ENCODE measurements at places on chromosomes 16 and 17.

- no peak for DNase-seq
Observed at GRCh38 chr16:54892981-54893380, 37.7 kb upstream of the IRX5 start.

- DNase-seq, result no peak
Observed at GRCh38 chr16:8644211-8645140, 23.0 kb downstream of the METTL22 start.

DNA sequence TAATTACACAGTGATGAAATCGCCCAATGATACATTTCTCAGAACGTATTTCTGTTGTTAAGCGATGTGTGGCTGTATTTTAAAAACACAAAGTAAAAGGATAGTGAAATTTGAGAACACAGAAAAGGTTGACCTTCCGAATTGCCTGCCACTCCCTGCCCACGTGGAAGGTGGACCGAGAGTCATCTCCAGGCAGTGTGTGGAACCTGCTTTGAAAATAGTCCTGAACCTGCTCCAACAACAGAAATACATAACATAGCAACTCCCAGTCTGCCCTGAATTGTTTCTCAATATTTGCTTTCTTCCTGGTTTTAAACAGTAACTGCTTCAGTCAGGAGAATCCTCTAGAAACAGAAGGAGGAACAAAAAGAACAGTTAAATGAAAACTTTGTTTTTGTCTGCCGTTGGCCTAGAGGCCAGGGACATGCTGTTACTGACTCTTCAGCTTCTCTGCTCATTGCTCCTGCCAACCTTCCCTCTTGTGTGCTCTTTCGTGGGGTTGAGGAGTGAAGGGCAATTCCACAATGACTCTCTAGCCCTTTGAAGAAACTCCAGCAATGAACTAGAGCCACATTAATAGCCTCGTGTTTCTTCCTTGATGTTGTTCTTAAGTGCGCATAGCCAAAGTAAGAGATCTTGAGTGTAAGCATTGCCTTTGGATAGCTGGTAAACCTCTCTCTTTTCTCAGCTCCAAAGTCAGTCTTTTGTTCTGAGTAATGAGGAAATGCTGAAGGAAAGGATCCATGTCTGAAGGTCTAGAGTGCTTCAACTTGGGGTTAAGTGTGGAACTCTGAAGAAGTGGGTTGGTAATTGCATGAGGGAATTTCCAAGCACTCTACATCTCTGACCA, 452.5 kb upstream of the CCL2 start:
- no peak for DNase-seq

- peak; percentile 36 for DNase-seq
Observed at GRCh38 chr16:84138824-84139627, 6.0 kb downstream of the HSDL1 start.

DNA sequence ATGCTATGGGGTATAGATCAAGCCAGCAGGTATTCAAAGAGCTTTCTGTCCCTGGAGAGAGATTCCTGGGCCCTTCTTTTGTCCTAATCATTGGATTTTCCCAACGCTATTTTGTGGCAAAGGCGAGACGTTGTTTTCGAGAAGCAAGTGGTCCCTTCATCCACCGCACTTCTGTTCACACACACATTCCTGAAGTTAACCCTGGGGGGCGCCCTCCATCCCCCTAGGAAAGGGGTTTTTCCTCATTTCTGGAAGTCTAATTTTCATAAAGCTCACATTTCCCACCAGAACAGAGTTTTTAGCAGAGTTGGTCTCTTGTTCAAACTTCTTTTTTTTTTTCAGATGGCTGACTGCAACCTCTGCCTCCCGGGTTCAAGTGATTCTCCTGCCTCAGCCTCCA, 11.9 kb downstream of the SCGB1C2 start:
- no peak for DNase-seq

DNA sequence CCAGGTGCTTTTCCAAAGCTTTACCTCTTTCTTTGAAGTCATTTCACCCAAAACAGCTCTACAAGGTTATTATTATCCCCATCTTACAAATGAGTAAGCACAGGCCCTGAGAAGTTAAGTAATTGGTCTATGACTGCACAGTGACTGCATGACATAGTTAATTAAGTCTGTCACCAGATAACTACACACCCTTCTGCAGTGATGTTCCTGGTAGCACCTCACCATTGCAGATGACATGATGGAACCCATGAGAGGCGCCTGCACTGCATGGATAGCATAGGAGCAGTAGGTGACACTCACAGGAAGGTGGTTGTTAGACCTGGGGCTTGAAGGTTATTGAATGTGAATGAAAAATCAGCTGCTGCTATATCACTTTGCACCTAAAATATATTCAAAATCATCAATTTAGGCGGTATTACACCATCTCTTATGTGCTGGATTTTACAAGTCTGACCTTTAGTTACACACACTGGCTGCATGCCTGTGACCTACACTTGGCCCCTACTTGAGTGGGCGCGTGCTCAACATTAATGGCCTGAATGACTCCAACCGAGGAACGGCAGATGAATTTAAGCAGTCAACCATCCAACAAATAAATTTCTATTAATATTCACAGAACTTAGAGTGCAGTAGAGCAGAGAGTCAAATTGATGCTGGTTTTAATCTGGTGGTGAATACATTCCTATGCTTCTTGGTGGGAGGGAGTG, 239.6 kb downstream of the CDH11 start:
- DNase-seq, result no peak

GRCh38 chr17:6100891-6101500, 30.8 kb downstream of the WSCD1 start:
- no peak for DNase-seq

DNA sequence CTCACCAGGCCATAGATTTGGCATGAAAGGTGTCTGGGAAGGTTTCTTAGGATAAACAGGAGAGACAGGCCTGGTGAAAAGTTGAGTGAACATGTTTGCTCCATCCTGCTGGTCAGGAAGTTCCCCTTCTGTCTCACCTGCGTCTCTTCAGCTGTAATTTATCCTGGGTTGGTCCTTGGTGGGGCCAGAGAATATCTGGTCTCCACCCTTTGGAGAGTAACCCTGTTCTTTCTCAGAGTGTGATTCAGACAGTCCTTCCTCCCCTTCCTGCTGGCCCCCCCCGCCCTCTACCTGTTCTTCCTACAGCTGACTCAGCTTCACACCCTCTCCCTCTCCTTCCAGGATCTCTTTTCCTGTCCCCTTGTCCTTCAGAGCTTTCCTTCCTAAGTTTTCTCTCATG, 17.1 kb downstream of the MINK1 start:
- DNase-seq, result no peak

- no peak for DNase-seq
Observed at GRCh38 chr16:74951206-74951605, 33.7 kb downstream of the WDR59 start.

- no peak for DNase-seq
Observed at GRCh38 chr17:42675965-42676423, 800 bp downstream of the PLEKHH3 start.

DNA sequence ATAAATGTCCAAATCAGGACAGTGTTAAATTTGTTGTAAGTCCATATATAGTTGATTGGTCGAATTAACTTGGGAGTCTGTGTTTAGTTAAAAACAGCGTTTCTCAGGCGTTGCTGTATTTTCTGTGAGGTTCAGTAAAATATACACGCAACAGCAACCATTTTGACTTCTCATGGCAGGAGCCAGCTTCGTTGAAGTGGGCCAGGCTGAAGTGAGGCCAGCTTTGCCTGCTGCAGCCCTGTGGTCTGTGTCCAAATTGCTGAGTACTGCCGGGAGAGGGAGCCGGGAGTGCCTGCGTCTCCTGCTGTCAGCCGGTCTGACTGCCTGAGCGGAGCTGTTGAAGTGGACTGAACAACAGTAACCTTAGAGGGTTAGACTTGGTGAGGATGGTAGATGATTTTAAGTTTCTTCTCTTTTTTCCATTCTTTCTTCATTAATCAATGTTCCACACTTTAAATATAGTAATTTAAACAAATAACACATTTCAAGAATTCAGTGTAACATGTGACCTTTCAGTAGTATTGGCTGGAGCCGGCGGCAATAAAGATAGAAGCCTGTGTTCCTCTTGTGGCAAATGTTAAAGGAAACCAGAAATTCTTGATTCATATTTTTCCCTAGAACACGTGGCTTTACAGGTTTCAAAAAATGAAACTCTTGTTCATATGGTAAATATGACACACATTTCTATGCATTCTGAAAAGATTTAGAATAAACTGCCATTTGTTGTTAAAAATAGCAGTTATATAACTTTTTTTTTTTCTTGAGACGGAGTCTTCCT, 37.0 kb upstream of the ZNF750 start:
- peak; percentile 24 for DNase-seq

GRCh38 chr16:68406458-68407152, 41.7 kb downstream of the SMPD3 start:
- DNase-seq, result no peak

- no peak for DNase-seq
Observed at GRCh38 chr16:58399718-58400633, 7.7 kb downstream of the GINS3 start.

GRCh38 chr16:88617268-88618031, 20.9 kb upstream of the IL17C start:
- no peak for DNase-seq

GRCh38 chr17:63568563-63568962, 18.3 kb downstream of the DCAF7 start:
- DNase-seq, result no peak

- no peak for DNase-seq
Observed at GRCh38 chr17:41824086-41824485, 11.3 kb downstream of the FKBP10 start.

GRCh38 chr17:7634384-7634783, 4.4 kb downstream of the SHBG start:
- peak; percentile 31 for DNase-seq

- DNase-seq, result no peak
Observed at GRCh38 chr16:76614269-76614668, 337.1 kb downstream of the CNTNAP4 start.

DNA sequence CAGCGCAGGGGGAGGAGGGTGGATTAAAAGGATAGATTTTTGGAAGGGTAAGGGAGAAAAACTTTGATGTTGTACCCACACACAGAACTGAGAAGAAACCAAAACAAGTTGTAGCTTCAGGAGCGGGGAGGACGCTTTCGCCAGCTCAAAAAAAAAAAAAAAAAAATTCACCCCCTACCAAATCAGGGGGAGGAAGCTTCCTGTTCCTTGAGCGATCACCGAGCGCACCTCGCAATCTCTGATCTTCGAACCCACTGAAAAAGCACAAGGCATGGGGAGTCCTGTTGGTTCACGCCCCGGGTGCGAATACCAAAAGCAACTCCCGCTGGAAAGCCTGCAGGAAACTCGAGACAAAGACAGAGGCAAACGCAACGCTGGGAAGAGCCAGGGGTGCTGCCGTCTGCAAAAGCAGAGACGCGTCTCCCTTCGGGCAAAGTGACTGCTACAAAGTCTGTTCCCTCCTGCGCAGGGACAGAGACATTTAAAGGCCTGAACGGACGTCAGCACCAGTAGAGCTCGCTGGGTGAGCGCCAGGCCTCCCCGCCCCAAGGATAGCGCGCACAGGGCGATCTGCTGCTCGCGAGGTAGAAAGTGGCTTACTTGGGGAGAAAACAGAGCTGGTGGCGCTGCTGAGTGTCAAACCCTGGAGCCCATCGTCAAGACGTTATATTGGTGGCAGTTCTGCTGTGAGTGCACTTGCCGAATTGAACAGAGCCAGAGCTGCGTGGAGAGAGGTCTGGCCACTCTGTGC, 190.4 kb downstream of the USP22 start:
- DNase-seq, result peak; percentile 11

GRCh38 chr17:70775679-70776078, 606.3 kb downstream of the KCNJ2 start:
- no peak for DNase-seq

GRCh38 chr17:18218756-18219415, 6.5 kb upstream of the LLGL1 start:
- DNase-seq, result no peak

- no peak for DNase-seq
Observed at GRCh38 chr16:18800293-18800692, 1.1 kb downstream of the ARL6IP1 start.

- peak; percentile 38 for DNase-seq
Observed at GRCh38 chr17:42313773-42314566, 25.7 kb downstream of the STAT5A start.

- no peak for DNase-seq
Observed at GRCh38 chr16:49716339-49716934, 139.5 kb downstream of the ZNF423 start.

GRCh38 chr17:12046786-12047185, 26.1 kb downstream of the MAP2K4 start:
- DNase-seq, result no peak

GRCh38 chr17:72429066-72429638, 308.3 kb downstream of the SOX9 start:
- no peak for DNase-seq

DNA sequence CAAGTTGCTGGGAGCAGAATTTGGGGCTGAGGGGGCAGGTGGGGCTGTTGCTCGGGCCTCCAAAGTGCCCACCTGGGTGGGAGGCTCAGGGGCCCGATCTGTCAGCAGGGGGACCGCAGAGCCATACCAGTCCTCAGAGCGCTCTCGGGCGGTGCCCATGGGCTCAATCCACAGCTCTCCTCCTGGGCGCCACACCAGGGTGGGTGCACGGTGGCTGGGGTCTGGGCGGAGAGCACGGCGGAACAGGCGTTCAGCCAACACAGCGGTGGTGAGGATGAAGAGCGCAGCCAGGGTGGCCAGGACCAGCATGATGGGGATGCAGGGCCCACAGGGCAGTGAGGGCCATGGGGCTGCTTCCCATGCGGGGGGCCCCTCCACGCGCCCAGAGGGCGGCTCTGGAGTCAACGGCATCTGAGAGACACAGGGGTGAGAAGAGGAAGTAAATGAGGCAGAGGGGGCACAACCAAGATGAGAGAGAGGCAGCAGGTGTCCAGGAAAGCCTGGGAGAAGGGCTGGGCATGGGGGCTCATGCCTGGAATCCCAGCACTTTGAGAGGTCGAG, 1.2 kb downstream of the C16orf54 start:
- peak; percentile 22 for DNase-seq

DNA sequence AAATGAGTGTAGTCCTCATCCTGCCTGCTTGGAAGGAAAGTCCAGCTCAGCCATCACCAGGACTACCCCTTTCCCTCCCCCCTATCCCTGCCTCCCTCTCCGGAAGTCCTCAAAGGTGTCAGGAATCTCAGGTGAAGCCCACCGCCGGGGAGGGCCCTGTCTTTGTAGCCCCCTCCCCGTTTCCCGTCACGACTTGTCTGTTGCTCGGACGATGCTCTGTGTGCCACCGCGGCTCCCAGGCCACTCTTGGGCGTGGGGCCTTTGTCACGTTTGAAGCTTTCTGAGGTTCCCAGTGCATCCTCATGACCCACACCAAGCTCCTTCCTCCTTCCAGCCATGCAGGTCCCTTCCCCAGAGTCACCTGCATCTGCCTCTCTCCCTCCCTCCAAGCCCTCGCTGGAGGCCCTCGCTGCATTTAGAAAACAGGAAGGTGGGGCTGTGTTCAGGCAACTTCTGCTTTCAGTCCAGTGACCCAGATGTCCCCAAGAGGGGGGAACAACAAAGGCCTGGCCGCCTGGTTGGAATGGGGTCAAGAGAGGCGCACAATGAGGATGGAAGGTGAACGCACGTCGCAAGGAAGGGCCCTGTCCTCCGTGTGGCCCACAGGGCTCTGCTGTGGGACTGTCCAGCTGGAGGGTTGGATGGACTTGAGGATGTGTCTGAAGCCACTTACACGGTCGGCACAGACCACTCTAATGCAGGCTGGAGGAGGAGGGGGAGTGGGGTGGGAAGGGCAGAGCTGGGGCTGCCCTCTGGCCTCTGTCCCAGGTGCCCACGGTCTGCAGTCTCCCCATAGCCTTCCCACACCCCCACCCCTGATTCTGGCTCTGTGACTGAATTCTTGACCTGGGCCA, 59.9 kb downstream of the OR1D5 start:
- DNase-seq, result no peak

GRCh38 chr17:46125831-46126230, 67.4 kb downstream of the KANSL1 start:
- no peak for DNase-seq

All from activated CD4-positive, alpha-beta T cell treated with anti-CD3 and anti-CD28 coated beads, Interleukin-2, amount 50 U/mL, for 48 hours (primary cell).